ENCODE measurements at places on chromosomes 5 and 9.

- DNase-seq: no peak
Observed at GRCh38 chr5:156387391-156387790, 60.4 kb downstream of the SGCD start.

- DNase-seq: no peak
Observed at GRCh38 chr5:68380078-68380477, 164.5 kb downstream of the PIK3R1 start.

GRCh38 chr5:4553130-4553529, 587.0 kb upstream of the ADAMTS16 start:
- no peak for DNase-seq

- DNase-seq: no peak
Observed at GRCh38 chr9:37040508-37041127, 6.5 kb upstream of the PAX5 start.

GRCh38 chr9:90807006-90807405, 5.4 kb downstream of the SYK start:
- no peak for DNase-seq

GRCh38 chr5:155768332-155768731, 558.6 kb upstream of the SGCD start:
- DNase-seq: no peak

GRCh38 chr9:13354733-13355132, 75.2 kb upstream of the MPDZ start:
- no peak for DNase-seq

DNA sequence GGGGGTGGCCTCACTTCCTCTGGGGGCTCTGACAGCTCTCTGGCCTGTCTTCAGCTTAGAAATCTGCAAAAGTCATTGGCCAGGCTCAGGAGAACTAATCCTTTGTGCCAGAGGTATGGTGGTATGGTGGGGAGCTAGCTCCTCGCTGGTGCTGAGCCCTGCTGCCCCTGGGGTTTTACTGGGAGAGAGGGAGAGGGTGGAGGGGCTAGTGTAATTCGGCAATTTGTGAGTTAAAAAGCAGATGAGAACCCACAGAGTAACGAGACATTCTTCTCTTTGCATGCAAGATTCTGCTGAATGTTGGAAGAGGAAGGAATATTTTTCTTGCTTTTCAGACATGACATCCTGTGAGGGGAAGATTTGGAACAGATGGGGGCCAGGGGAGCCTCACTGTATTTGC, 65.5 kb upstream of the SPRY4 start:
- no peak for DNase-seq

Measured in left hindlimb (tissue), 1 donor.